Hematopoietic multipotent progenitor cell treated with erythropoietin and hydrocortisone succinate and interleukin-3 and kit ligand, for 4 days (in vitro differentiated cells): ENCODE measurements at places on chromosomes 1 and 21.

- peak; percentile 28 for DNase-seq
Measured at GRCh38 chr1:208446271-208446691, 202.1 kb upstream of the PLXNA2 start.

DNA sequence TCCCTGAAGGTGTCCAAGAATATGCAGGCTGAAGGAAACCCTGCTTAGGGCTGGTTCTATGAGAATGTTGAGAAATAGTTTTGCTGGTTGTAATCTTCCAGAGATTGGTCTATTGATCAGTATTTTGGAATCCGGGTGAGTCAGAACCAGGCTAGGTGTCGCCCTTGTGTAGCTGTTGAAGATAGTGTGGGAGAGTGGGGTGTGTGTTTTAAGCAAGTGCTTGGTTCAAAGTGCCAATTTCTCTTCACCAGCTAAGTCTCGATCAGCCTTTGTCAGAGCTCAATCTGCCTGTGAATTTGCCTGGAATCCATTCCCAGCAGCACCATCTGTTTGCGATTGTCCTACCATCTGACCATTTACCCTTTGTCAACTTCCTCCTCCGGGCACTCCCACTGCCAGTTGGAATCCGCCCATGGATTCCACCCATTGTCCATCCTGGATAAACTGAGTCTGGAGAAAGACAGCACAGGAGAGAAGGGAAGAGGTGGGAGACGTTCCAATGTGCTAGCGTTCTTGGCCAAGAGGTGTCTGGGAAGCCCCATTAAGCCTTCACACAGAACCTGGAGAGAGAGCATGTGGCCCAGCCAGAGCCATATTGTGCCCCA lies 59.4 kb upstream of the CYP2J2 start:
- DNase-seq = no peak

DNA sequence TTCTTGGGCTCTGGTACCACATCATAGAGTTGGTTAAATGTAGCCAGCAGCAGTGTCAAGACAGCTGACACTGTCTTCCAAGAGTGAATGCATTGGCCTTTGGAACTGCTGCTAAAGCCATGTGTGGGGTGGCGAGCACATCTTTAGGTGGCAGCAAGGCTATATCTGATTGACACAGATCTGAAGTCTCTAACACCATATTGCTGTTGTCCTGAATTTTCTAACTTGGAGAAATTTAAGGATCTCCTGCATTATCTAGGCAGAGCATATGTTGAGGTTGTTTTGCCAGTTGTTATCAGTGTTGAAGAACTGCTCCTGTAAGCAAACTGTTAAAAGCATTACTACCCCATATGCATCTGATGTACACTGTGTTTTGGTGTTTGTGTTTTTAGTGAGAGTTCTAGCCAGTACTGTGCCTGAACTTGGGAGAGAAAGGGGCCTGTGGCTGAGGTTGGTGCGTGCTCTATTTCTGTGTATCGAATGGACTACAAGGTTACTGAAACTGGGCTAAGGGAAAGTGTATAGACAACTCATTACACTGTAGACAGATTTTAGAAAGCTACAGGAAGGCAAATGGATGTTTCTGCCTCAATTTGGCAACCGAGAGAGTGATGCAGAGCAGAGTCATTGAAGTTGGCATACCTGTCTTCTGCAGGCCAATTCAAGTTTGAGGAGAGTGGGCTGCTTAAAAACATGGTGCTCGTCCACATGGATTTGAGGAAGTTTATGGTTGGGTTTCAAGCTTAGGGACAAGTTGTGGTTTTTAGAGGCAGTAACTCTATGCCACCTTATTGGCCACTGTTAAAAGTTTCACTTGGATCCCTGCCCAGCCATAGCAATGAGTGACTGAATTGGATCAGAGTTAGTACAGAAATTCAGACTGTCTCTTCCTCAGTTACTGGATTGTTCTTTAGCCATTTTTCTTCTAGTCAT lies 16.9 kb downstream of the DYRK3 start:
- DNase-seq = peak; percentile 79

DNA sequence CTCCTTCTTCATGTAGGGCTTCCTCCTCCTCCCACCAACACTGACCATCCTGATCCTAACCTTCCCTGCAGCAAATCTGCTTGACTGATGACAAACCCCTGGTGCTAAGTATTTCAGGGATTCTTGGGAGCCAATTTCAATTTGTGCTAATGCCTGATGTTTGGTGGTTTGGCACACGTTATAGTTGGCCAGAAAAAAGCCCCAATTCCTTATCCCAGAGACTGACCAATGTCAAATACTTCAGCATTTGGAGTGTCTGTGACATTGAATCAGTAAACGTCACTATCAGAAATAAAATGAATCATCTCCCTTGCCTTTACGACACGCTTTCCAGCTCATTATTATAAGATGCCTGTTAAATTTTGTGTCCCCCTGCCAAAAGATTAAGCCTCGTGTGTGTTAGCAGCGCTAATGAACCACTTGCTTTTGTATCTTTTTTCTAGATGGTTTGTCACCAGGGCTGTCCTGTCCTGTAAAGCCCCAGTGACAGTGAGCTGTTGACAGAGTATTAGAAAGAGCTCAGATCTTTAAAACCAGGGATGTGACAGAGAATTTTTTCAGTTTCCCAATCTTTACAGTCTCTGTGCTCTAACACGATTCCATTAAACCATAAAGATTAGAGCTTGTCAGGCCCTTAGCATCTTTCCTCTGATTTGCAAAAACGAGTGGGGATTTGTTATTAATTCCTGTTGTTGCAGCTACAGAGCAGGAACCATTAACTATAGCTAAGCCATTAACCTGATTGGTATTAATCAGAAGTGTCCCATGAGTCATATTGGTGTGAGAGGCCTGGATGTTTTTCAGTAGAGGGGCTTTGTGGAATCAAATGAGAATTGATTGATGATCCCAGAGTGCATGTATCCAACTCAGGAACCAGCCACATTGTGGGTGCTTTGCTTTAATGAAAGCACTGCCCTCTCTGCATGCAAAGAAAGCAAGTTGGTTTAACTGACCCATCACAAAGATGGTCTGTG lies 665.1 kb upstream of the PLXNA2 start:
- DNase-seq = no peak
